ENCODE measurements at places on chromosomes 7 and 10.

- no peak for DNase-seq
Observed at GRCh38 chr10:109851616-109852474, 71.5 kb downstream of the XPNPEP1 start.

DNA sequence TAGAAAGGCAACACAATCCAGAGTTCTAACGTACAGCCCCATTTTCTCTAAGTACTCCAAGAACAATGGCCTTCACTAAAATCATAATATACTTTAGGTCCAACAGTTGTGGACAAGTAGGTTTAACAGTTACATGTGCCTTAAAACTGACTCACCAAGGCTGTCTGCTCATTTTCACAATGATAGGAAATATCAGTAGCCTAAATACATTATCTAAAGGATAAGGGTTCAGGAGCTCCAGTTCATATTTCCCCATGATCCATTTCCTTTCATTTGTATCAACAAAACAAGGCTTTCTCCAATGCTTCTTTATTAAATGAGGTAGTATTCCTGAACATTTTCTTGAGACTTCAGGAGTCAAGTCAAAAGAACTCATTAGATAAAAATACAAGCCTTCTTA is 164.0 kb downstream of the SLC25A13 start:
- DNase-seq = no peak

- DNase-seq = no peak
Observed at GRCh38 chr7:70374772-70375533, 757.0 kb upstream of the GALNT17 start.

DNA sequence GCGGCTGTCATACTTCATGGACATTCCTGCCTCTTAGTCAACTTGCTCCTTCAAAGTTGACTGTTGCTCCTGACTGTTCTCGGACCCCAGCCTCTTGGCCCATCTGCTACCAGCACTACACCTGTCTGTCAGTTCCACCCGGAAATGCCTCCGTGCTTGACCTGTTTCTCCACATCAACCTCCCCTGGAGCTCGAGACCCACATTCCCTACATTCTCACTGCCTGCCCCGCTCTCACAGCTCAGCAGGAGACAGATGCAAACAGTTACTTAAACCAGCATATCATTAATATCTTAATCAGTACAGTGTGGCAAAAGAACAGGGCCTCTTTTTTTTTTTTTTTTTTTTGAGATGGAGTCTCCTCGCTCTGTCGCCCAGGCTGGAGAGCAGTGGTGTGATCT is 174.3 kb downstream of the NRP1 start:
- no peak for DNase-seq

GRCh38 chr7:94228678-94229077 is 166.0 kb upstream of the COL1A2 start:
- DNase-seq = no peak

GRCh38 chr7:108836256-108836655 is 266.6 kb downstream of the DNAJB9 start:
- DNase-seq = no peak

DNA sequence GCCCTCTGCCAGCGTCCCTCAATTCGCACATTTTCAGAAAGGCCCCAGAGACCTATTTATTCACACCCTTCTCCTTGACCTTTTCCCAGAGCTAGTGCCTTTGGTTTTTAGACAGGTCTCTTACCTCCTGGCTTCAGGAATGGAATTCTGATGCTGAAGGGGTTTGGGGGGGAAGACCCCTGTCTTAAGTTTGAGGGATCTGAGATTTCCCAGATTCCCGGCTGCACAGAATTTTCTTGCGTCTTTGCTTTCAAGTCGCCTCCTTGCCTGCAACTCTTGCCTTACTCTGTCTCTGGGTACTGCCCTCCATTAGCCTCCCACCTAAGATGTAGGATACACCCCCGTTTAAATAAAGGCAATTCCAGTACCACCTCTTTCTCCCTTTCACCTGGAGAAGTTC is 1.9 kb downstream of the GATA3 start:
- no peak for DNase-seq

GRCh38 chr10:70849582-70850016 is 33.9 kb downstream of the SGPL1 start:
- DNase-seq = peak; percentile 41

DNA sequence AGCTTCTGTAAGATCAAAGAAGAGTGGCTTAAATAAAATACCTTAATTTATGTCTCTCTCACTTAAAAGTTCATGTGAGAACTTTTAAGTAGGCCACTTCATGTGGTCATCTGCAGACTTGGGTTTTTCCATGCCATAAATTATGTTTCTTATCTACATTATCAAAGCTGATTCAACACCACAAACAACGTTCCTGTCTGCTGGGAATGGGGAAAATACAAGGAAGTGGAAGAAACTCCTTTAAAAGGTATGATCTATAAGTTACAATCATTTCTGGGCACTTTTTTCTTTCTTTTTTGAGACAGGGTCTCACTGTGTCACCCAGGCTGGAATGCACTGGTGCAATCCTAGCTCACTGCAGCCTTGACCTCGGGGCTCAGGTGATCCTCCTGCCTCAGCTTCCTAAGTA is 16.9 kb upstream of the OTUD1 start:
- no peak for DNase-seq

- no peak for DNase-seq
Observed at GRCh38 chr7:23115991-23116390, 10.4 kb downstream of the KLHL7 start.

GRCh38 chr7:110003827-110004226 is 1087.1 kb upstream of the LRRN3 start:
- DNase-seq = no peak

GRCh38 chr7:157339777-157340677 is 3.2 kb downstream of the DNAJB6 start:
- DNase-seq = no peak

GRCh38 chr7:113548561-113548960 is 370.2 kb downstream of the PPP1R3A start:
- DNase-seq = no peak

GRCh38 chr7:14000247-14000646 is 10.8 kb upstream of the ETV1 start:
- no peak for DNase-seq

All from BJ (cell line).